ENCODE measurements at places on chromosomes 3 and 15.

GRCh38 chr3:14795996-14796395 is 22.8 kb upstream of the FGD5 start:
- DNase-seq, result no peak

- DNase-seq, result no peak
These were observed 14.2 kb downstream of the ZNF80 start for GRCh38 chr3:114223143-114223542.

DNA sequence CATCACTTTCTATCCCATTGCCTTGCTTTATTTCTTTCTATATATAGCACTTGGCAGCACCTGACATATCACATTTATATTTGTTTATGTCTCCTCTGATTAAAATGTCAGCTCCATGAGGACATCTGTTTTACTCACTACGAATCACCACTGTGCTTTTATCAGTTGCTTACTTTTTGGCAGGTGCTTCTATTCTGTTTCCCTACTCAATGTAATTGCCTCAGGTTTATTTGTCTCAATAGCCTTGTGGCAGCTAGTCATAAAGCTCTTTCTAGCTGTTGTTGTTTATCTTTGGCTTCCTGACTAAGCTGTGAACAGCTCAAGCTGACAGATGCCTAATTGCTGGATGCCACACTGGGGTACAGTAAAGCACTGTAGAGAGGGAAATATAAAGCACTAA is 85.5 kb downstream of the VPS13C start:
- no peak for DNase-seq

GRCh38 chr3:60801307-60801706 is 449.9 kb downstream of the FHIT start:
- DNase-seq, result no peak

DNA sequence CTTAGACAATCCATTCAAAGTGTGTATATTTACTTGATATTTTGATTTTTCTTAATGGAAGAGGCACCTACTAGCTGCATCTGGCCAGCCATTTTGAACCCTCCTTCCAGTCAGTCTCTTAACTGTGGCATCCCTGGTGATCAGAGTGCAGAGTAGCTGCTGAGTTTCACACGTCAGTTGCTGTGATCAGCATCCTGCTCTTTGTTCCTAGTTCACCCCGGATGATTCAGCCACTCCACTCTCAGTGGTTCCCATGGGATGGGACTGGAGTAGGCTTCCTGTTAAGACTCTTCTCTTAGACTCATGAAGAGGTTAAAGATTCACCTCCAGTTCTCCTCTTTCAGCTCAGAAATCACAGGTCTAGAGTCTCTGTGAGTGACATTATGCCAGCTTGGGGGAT is 75.8 kb downstream of the STXBP5L start:
- no peak for DNase-seq

GRCh38 chr3:49707113-49707480 is 12.4 kb downstream of the AMIGO3 start:
- no peak for DNase-seq

DNA sequence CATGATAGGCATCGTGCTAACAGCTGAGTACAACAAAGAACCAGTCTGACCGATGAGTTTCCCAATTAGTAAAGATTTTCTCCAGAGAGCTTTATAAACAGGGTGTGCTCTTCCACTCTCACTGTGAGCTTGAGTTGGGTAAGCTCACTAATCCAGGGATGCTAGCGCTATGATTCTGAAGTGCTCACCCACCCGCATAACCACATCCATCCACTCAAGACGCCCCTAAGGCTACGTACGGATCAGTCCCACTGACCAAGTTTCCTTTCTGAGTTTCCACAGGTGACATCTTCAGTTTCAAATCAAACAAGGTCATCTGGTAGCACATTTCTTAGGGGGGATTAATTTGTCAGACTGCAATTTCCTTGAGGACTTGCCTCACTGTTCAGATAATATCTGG is 141.1 kb upstream of the ABI3BP start:
- no peak for DNase-seq

DNA sequence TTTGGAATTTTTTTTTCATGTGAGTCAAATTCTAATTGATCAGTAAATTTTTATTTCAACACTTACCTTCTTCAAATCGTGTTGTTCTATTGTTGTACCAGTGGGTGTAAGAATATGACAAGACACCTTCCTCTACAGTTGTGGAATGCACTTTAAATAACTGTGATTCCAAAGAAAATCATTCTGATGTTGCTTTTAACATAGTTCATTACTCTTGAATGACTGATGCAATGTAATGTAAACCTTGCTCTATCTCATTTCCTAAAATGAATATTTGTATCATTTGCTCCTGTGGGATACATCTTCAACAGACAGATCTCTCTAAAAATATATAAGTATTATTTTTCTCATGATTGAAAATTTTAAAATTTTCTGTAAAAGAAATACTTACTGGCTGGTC is 313.4 kb downstream of the RBMS3 start:
- no peak for DNase-seq

GRCh38 chr3:77254967-77255831 is 215.3 kb downstream of the ROBO2 start:
- DNase-seq, result peak; percentile 43

Measured in liver (tissue), 10 donors.